ENCODE measurements at places on chromosomes 13 and 19. TPM values are rescaled to one million over a fixed set of nuclear protein-coding genes. Genes with fewer than 3 reads are reported as not detected.
A peak's percentile ranks its signal among the peaks of the same experiment; 100 is the strongest.

Gene ENOX1
- 9.1 TPM for total RNA-seq

Gene ZNF296
- 8.4 TPM for total RNA-seq

Gene CGB7
- total RNA-seq, result 3.0 TPM

Gene ATP4B
- total RNA-seq, result not detected

Gene LPAR6
- not detected for total RNA-seq

Gene SMG9
- 98.8 TPM for total RNA-seq

Gene NLRP7
- 0.49 TPM for total RNA-seq

Gene MRPS12
- 77.9 TPM for total RNA-seq

GRCh38 chr13:43364210-43365038, 341.0 kb downstream of the DNAJC15 start:
- DNase-seq, result no peak

DNA sequence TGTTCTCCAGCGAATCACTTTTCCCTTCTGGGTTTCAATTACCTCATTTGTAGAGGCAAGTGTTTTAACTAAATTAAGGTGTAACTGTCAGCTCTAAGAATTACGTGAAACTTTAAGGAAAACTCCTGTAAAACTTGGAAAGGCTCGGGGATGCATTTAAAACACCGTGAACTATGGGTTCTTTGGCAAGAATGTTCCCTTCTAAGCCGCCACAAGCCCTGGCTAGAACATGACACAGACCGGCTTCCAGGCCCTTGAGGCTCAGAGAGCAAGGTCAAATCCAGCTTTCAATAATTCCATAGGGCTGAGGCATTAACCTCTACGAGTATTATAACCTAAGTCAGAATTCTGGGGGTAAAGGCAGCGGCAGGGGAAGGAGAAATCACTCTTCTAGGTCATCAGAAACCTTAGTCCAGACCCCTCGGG, 685 bp downstream of the VWA8 start:
- no peak for DNase-seq

DNA sequence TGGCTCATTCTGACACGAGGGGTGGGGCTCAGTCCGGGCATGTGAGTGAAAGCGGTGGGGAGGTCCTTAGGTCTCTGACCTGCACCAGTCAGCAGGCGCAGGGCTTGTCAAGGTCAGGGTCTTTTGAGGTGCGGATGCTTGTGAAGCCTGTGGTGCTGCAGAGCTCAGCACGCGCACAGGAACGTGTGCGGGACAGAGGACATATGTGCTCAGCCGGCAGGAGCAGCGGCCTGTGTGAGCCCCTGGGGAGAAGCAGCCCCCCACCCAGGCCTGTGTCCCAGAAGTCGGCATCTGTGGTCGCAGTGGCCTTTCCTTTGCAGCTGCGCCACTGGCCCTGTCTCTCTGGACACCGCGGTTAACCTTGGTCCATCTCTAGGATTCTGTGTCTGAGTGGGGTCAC, 30.9 kb downstream of the ATP4B start:
- peak; percentile 21 for DNase-seq

DNA sequence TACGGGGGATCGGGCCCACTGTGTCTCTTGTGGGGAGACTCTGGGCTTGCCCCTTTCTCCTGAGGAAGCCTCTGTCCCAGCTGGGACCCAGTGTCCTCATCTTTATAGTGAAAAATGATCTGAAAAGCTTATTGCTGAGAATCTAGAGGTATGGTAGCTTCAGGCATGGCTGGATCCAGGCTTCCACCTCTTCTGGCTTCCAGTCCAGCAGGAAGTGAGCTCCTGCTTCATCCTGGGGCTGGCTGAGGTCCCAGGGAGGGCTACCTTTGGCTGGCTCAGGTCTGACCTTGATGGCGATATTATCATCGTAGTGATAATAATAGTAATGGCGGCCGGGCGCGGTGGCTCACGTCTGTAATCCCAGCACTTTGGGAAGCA, 3.0 kb downstream of the SLC5A5 start:
- DNase-seq, result no peak

DNA sequence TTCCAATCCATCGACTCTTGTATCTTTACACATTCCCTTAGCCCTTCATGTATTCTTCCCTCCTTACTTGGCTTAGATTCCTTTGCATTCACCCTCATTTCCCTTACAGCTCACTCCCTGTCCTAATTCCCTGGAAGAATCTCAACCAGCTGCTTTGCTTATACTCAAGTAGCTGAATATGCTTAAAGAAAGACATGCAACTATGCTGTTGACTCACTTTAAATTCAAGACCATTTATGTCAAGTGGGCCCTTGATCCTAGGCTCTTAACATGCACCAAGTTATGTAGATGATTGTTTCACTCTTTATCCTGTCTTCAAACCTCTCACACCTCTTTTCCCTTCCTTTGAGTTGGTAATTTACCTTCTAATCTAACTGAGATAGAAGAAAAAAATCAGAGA, 7.4 kb downstream of the CCDC122 start:
- DNase-seq, result no peak

GRCh38 chr19:18273561-18274218, 562 bp downstream of the IQCN start:
- no peak for DNase-seq

GRCh38 chr13:97621631-97622030, 187.7 kb downstream of the RAP2A start:
- no peak for DNase-seq

DNA sequence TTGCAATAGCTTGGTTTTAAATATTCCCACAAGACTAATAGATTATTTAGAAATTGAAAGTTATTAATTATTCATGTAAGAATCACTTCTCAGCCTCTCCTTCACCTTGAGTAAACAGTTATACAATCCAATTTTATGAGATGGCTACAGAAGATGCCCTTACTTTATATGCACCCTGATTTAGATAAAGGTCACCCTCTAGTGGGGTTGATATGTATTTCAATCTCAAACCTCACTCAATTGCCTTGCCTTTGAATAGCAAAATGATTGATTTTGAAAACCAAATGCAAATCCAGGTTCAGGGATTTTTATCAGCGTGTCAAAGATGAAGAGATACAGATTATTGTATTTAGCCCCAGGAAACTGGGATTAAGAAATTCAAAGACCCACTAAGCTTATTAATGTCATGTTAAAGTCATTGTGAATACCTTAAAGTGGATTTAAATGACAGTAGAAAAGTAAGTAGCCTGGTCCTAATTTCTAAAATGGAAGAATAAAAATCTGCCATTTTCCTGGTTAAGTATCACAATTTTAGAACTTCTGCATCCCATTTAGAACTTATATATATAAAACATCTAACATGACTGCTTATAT, 305.1 kb downstream of the ITGBL1 start:
- DNase-seq, result no peak

DNA sequence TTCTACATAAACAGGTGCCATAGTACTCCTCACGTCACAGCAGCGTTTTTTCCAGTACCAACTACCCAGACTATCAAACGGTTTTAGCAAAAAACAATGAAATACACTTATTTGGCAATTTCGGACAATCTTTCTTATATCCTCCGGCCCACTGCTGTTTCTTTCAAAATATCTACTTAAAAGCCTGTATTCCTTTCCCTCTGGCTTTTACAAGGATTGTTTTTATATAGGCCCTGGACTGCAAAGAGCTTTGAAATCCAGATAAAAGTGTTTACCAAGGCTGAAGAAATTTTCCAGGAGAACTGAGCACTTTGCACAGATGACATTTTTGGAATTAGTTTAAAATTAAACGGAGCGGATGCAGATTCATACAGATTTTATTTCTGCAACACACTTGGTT, 255.9 kb upstream of the STARD13 start:
- DNase-seq, result no peak

Data from Caco-2 (cell line).